ENCODE measurements at places on chromosomes 6 and 20.

- no peak for DNase-seq
Observed at GRCh38 chr20:50918403-50918802, 12.8 kb downstream of the ADNP start.

DNA sequence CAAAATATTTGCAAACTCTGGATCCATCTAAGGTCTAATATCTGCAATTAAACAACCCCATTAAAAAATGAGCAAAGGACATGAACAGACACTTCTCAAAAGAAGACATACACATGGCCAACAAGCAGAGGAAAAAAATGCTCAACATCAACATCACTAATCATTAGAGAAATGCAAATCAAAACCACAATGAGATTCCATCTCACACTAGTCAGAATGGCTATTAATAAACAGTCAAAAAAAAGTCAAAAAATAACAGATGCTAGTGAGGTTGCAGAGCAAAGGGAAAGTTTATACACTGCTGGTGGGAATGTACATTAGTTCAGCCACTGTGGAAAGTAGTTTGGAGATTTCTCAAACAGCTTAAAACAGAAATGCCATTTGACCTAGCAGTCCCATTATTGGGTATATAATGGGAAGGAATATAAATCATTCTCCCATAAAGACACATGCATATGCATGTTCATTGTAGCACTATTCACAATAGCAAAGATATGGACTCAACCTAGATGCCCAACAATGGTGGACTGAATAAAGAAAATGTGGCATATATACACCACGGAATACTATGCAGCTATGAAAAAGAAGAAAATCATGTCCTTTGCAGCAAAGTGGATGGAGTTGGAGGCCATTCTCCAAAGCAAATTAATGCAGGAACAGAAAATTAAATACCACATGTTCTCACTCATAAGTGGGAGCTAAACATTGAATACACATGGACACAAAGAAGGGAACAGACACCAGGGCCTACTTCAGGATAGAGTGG, 9.1 kb downstream of the ZNFX1 start:
- no peak for DNase-seq

- DNase-seq = no peak
Observed at GRCh38 chr20:24955045-24955444, 6.0 kb downstream of the CST7 start.

DNA sequence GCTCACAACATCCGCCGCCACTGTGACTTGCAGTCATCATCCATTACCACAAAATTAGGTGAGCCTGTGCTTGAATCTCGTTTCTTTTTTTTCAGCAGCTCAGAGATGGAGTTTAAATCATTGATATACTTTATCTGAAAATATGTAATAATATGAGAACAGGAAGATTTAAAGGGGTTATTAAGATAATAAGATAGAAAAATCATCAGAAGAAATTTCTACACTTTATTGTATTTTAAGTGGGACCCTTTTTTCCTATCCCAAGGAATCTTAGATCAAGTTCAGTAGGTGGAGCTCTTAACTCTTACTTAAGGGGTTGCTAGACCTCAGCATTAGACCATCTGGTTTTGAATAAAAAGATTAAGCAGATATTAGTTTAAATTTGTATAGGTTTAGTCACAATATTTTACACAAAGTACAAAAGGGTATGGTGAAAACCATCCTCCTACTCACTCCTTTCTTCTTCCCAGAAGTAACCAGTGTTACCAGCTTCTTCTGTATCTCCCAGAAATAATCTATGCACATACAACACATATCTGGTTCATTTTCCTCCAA, 9.4 kb upstream of the NCOA7 start:
- DNase-seq = peak; percentile 91

- peak; percentile 74 for DNase-seq
Observed at GRCh38 chr6:15994814-15995459, 133.9 kb upstream of the MYLIP start.

Data from OCI-M1 (cell line).